ENCODE measurements at places on chromosomes 2 and 18.

DNA sequence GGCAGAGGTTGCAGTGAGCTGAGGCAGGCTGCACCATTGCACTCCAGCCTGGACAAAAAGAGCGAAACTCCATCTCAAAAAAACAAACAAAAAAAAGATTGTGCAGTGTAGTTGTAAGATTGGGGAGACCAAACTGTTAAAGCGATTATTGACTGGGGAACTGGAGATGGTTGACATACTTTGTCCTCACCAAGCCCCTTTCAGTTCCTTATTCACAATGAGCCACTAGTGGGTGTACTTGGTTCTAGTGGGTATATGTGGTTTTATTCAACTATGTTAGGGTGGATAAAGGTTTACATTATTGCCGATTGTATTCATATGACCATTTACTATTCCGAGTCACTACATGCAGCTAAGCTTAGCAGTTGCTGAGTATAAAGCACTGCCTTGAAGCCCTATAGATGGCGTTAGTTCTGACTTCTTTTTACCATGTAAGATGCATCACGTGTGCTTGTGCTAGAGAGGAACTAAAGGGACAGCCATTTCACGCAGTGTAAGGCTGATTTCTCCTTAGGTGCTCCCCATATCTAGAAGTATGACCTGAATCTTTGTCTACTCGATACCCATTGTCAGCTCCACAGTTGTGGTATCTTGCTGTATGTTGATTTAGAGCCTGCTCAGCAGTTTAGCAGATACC, 12.1 kb downstream of the EIF4E2 start:
- no peak for DNase-seq

DNA sequence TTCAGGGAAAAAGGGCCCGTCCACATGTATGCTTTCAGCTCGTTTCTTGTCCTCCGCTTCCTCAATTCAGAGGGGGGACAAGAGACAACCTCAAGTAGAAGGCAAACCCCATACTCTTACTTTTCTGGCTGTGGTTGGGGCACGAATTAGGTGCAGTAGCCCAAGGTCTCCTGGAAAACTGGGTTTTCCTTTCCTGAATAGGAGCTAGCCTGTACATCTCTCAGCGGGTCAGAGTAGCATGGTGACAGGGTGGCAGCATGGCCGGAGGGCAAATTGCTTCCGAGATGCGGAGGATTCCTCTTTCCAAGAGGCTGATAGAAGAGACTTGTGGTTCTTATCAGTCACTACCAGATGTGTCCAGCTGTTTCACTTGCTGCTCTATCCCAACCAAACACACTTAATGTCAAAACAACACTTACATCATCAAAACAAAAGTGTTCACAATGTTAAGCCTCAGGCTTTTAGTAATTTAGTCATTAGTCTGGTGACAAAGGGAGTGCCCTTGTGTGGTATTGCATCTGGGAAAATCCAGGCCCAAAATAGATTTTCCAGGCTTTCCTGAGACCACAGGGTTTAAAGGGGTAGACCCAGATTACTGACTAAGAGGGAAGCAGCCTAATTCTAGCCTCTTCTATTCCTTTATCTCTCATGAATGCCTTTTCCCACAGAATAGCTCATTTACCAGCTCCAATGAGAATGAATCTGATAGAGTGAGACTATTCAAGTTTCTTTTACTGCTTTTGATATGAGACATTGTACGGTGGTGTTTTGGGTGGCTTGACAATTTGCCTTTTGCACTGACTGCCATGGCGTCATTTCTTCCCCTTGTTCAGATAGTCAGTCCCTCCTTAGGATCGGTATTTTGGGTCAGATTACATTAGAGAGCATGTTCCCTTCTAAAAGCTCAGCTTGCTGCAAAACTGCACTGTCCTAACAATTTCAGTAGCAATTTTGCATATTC, 162.0 kb downstream of the LTBP1 start:
- no peak for DNase-seq

DNA sequence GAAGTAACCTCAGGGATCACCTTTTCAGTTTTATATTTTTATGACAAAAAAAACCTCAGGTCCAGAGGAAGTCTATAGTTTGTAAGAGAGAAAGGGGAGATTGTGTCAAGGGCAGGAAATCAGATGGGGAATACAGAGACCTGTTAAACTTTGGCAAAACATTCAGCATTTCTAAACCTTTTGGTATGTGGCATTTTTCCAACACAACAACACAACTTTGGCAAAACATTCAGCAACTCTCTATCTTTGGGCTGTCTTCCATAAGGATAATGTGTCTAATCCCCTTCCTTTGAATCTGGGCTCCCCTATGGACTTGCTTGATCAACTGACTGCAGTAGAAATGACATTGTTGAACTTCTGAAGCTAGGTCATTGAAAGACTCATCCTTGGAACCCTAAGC, 220.6 kb upstream of the CCDC68 start:
- DNase-seq: no peak

GRCh38 chr18:55314615-55315237, 273.3 kb downstream of the TCF4 start:
- DNase-seq: no peak

- no peak for DNase-seq
Observed at GRCh38 chr2:234804704-234805103, 147.1 kb upstream of the SH3BP4 start.
